CD4-positive, alpha-beta T cell treated with Interleukin-2 at 100 ng/mL for 4 hours (primary cell): ENCODE measurements at places on chromosomes 1 and 21.

- no peak for DNase-seq
Observed at GRCh38 chr1:8660411-8660828, 157.0 kb downstream of the RERE start.

GRCh38 chr1:81600878-81601622 is 199.7 kb upstream of the ADGRL2 start:
- no peak for DNase-seq

DNA sequence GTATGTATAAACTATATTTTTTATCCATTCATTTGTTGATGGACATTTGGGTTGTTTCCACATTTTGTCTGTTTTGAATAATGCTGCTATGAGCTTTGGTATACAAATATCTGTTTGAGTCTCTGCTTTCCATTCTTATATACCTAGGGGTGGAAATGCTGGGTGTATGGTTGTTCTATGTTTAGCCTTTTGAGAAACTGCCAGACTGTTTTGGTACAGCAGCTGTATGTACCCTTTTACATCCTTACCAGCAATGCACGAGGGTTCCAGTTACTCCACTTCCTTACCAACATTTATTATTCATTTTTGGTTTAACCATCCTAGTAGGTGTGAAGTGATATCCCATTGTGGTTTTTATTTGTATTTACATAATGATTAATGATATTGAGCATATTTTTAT is 13.9 kb downstream of the RASAL2 start:
- DNase-seq = no peak

DNA sequence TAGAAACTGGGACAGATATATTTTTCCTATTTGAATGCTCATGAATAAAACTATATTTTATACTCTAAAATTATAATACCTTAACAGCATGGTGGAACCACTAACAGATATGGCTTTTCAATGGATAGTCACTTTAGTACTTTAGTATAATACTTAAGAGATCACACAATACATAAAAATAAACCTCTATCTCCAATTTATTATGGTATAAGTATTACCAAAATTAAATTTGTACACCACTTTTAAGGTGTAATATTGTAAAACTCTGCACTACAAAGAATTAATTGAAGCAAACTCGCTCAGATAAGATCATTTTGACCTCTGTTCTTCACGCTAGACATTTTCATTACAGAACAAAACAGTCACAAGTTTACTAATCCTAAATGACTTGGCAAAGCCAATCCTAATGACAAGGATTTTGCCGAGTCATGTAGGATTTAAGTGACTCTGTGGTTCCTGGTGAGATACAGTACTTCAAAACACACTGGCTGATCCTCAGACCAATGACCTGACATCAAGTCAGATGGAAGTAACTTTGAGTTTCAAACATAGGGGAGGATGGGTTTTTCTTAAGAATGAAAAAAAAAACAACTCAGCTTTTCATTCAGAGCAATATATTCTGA is 200.6 kb downstream of the SMYD3 start:
- DNase-seq = no peak

DNA sequence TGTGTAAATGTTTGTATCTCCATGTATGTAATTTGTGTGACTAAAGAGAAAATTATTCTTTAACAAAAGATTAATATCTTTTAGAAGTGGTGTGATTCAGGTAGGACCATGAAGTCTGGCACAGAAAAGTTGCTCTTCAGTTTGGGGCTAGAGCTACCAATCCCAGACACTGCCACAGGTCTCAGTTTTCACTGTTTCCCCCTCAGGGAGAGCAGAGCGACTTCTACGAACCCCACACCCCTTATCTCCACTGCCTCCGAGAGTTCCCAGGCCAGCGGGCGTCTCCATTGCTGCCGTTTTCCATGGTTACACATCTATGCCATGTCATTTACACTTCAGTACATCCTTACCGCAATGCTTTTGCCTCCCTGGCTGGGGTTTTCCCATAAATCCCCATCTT is 93.0 kb upstream of the SMYD2 start:
- DNase-seq = no peak

DNA sequence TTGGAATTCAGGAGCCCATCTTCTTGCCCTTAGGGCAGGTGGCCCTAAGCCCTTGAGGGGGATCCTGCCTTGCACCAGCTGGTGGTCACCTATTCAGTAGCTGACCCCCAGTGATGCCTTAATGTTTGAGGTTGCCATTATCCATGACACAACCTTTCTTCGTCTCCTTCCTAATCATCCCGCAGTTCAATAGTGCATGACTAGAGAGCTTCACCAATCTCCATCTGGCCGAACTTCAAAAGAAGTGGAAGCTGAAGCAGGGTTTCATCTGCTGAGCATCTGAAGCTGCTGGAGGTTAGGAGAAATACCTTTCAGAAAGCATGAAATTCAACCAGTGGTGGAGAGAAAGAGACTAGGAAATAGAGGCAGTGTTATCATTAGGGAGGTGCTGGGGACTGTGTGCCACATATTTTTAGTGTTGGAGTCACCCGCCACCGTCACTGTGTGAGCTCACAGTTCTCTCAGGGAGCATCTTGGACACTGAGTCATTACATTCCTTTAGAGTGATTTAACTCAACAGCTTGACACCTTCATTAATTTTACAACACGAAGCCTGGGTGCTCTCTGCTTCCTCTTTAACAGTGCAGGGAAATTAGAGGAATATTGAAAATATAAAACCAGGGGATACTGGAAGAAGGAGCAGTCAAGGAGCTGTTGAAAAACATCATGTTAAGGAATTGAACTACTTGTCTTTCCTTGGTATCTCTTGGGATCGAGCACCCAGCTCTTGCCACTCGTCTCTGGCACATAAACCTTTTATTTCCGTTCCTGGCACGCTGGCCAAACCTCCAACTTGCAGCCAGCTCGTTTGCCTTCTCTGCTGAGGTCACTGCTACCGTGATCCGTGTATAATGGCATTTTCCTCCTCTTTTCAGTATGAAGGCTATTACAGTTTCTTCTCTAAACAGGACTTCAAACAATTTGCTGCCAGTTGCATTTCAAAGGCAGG is 53.6 kb downstream of the PEX14 start:
- DNase-seq = no peak

DNA sequence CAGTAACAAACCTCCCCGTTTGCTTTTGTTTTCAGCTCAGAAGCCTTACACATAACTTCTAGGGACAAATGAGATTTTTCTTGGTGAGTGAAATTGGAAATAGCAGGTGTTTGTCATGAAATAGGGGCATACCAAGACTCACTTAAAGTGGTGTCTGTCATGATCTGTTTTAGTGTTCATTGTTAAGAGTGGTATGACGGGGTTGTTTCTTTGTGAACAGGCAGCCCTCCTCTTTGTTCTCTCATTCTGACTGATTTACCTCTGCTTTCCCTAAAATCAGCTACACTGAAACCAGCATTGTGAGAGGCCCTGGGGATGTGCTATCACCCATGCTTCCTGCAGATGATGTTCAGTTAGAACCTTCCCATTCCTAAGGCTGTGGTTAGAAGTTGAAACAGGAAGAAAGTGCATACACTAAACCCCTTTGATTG is 2.5 kb upstream of the ERO1B start:
- DNase-seq = no peak

DNA sequence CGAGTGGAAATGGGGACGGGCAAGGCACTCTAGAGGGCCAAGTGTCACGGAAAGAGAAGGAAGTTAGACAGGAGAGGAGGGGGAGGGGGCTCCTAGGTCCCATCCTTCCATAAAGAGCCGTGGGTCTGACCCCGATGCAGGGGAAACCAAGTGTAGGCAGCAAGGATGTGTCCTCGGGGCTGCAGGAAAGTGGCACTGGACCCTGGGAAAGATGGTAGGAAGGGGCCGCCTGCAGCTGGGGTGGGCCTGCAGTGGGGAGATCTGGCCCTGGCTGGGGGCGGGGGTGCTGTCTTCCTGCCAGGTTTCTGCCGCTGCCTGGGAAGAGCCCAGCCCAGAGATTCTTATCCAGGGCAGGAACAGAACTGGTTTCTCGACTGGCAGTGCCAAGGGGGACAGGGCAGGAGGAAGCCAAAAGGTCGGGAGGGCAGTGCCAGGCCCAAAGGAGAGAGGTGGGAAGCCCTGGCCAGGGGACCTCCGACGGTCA is 12.9 kb downstream of the CRABP2 start:
- no peak for DNase-seq
